ENCODE measurements at places on chromosomes 5 and 9. TPM values are rescaled to one million over a fixed set of nuclear protein-coding genes. Genes with fewer than 3 reads are reported as not detected.

DNA sequence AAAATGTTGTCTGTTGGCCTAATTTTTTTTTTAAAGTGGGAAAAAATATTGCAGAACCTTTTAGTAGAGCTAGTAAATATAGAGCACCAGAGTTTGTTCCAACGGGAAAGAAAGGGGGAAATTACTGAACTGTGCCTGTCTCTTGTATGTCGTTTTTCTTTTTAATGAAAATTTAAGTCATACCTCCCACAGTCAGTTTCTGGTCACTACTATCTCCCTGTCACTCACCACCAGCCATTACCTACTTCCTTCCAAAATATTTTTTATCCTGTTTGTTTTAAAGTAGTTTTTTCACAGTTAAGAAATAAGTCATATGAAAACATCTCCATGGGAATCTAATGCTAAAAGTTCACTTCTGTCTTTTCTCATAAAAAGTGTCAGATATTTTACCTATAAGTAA, 21.3 kb downstream of the GPR151 start:
- DNase-seq = no peak

GRCh38 chr5:17302604-17303003, 85.2 kb downstream of the BASP1 start:
- DNase-seq = peak; percentile 35

DNA sequence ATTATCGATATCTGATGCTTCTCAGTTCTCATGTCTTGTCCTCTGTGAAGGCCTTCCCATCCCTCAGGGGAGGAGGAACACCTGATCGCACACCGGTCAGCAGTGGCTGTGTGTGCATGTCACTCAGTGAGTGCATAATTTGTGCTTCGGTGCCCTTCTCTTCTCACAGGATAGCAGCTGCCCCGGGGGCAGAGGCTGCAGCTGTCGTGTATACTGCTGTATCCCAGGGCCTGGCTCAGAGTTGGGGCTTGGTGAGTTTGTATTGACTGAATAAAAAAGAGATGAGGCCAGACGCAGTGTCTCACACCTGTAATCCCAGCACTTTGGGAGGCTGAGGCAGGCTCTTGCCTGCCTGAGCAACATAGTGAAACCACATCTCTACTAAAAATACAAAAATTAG, 49.7 kb upstream of the NCS1 start:
- peak; percentile 57 for DNase-seq

The SPINK6 gene
- not detected for total RNA-seq

GRCh38 chr9:87516222-87516925, 18.7 kb downstream of the DAPK1 start:
- DNase-seq = peak; percentile 93

The FNIP1 gene
- 55.4 TPM for total RNA-seq

DNA sequence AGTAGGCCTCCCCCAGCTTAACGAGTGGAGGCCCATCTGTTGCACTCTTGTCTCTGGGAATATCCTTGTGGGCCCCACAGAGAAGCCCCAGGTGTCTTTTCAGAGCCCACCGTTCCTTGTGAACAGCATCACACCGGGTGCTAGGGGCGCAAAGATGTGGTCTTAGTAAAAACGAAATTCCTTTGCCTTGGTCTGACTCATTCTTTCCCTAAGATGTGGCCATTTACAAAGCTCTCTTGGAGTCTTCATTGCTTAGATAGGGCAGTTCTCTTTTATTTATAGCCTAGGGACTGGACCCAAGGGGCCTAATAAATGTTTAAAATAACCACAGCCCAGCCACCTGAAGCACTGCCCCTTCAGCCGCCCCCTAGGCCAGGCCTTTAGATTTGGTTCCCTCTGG, 52.8 kb upstream of the RPL26L1 start:
- no peak for DNase-seq

DNA sequence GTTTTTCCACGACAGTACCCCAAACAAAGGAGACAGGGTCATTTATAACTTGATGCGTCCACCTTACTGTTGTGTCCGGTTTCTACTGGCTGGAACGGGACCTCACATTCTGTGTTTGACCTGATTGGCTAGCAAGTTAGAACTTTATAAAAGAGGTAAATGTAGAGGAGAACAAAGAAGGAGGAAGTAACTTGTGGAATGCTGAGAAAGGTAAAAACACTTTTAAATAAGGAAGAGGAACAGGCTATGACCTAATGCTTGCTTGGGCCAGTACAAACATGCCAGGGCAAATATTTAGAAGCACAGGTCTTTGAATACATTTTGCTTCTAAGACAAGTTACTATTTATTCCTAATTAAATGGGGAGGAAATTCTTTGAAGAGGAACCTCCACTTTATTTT, 251.6 kb downstream of the KIAA0825 start:
- no peak for DNase-seq

The SHB gene
- total RNA-seq = 33.2 TPM

The CLIC3 gene
- total RNA-seq = 0.52 TPM

- DNase-seq = peak; percentile 76
Measured at GRCh38 chr5:53476531-53477480, 3.6 kb upstream of the FST start.

The LRRC8A gene
- 46.8 TPM for total RNA-seq

GRCh38 chr5:126100767-126101166, 322.4 kb upstream of the GRAMD2B start:
- no peak for DNase-seq

GRCh38 chr5:100406640-100407039, 128.5 kb upstream of the FAM174A start:
- DNase-seq = peak; percentile 28

DNA sequence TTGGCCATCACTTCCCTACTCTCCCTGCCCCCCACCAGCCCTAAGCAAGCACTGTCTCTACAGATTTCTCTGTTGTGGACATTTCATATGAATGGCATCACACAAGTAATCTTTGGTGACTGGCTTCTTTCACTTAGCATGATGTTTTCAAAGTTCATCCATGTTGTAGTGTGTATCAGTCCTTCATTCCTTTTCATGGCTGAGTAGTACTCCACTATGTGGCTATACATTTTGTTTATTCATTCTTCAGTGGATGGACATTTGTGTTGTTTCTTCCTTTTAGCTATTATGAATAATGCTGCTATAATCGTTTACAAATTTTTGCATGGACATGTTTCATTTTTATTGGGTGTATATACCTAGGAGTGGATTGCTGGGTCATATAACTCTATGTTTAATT, 84.1 kb downstream of the DAP start:
- DNase-seq = no peak

DNA sequence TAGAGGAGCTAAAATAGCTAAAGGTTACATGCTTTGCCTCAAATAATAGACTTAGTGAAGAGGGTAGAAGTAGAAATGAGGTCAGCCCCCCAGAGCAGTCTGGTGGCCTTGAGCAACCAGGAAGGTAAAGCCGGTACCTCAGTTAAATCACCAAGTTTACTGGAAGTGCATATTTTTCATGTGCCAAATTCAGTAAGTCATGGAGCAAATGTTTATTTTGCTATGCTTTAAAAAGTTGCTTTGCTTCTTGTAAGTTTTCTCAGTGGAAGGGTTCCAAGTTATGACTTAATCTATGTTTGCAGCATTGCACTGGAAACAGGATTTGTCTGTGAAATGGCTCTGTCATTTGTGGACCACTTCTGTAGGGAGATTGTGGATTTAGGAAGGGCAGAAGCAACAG, 256.7 kb downstream of the ARRDC3 start:
- peak; percentile 43 for DNase-seq

GRCh38 chr5:153598099-153598498, 107.6 kb downstream of the GRIA1 start:
- no peak for DNase-seq

The SLC6A18 gene
- total RNA-seq = not detected

DNA sequence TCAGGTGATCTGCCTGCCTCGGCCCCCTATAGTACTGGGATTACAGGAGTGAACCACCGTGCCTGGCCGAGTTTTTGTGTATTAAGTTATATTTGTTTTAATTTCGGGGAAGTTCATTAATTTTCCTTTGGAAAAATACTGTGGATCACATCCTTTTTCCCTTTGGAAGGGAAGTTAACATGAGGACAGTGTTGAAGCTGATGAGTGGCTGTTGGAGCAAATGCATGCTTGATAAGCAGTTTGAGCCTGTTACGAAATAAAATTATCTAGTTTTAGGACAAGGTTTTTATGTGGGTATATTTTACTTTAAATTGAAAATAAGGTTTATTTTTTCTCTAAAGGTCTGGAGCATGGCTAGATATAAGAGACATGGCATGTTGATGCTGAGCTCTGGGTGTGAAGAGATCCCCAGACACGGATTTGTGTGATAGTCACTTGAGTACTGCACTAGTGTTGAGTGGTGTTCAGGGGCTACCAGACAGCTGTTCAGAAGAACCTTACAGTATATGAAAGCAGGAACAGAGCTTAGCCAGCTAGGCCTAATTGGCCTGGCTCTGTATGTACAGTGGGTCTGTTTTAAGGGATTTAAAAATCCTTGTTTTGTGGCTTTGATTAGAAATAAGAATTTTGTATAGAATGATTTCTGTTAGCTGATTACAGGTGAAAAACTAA, 17.4 kb downstream of the LMNB1 start:
- DNase-seq = no peak

The PCDHA12 gene
- total RNA-seq = not detected

The SPRY4 gene
- 36.4 TPM for total RNA-seq

The PLAA gene
- 32.3 TPM for total RNA-seq

The CCL21 gene
- not detected for total RNA-seq

DNA sequence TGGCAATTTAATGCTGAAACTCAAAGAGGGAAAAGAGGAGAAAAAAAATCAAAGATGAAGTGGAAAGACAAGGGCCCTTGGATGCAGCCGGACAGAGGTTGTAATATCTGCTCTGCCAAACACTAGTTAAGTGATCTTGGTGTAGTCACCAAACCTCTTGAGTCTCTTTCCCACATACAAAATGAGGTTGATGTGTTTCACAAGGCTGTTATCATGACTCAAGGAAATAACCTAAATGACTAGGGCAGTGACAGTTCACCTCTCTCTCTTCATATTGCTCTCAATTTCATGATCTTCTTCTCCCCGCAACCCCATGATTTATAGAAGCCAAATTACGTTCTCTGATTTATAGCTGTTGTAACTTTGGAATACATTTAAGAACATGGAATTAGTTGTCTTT, 44.9 kb downstream of the PIK3R1 start:
- no peak for DNase-seq

Measured in LHCN-M2 (cell line).